ENCODE measurements at places on chromosomes 3 and 15. TPM values are rescaled to one million over a fixed set of nuclear protein-coding genes. Genes with fewer than 3 reads are reported as not detected.

RTP3 gene
- total RNA-seq = not detected

ADAMTS7 gene
- total RNA-seq = 12.6 TPM

COL6A5 gene
- not detected for total RNA-seq

CACNA1D gene
- total RNA-seq = 0.98 TPM

SV2B gene
- 0.87 TPM for total RNA-seq

LYZL4 gene
- not detected for total RNA-seq

SEMA5B gene
- not detected for total RNA-seq

TRPM1 gene
- not detected for total RNA-seq

DUOXA1 gene
- total RNA-seq = not detected

SKOR1 gene
- total RNA-seq = not detected

HYAL1 gene
- 2.7 TPM for total RNA-seq

GANC gene
- total RNA-seq = 10.1 TPM

HAPLN3 gene
- total RNA-seq = 4.4 TPM

DYNC1LI1 gene
- total RNA-seq = 20.8 TPM

IL17RD gene
- total RNA-seq = 1.00 TPM

UPK1B gene
- not detected for total RNA-seq

ACAN gene
- total RNA-seq = not detected

DENND6A gene
- 10.9 TPM for total RNA-seq

LXN gene
- total RNA-seq = 71.8 TPM
